ENCODE measurements at places on chromosomes 7 and 10.

GRCh38 chr7:53326634-53327033 is 291.2 kb downstream of the POM121L12 start:
- DNase-seq, result no peak

DNA sequence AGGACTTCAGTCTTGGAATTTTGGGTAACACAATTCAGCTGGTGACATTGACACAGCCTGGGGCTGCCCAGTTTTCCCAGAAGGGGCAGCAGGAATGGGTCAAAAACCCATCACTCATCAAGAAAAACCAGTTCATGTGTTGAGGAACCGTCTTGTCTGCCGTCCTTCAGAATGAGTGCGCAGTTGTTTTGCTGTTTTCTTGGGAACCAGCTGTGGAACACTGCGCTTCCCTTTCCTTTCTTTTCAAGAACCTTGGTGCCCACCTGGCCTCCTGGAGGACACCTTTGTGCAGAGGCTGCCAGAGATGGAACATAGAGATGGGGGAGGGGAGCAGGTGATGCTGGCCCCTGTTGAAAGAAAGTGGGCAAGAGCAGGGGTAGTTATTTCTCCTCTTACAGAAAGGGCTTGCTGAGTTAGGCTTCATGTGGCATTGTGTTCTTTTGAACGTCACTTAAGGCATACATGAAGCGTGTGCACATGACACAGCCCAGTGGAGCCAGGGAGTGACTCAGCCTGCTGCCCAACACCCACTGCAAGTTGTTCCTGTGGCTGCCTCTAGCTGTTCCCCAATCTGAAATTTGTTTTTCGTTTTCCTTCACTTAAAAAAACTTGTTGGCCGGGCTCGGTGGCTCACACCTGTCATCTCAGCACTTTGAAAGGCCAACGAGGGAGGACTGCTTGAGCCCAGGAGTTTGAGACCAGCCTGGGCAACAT is 87.4 kb upstream of the TNS3 start:
- no peak for DNase-seq

- DNase-seq, result no peak
Measured at GRCh38 chr7:26620352-26620751, 244.0 kb downstream of the SKAP2 start.

DNA sequence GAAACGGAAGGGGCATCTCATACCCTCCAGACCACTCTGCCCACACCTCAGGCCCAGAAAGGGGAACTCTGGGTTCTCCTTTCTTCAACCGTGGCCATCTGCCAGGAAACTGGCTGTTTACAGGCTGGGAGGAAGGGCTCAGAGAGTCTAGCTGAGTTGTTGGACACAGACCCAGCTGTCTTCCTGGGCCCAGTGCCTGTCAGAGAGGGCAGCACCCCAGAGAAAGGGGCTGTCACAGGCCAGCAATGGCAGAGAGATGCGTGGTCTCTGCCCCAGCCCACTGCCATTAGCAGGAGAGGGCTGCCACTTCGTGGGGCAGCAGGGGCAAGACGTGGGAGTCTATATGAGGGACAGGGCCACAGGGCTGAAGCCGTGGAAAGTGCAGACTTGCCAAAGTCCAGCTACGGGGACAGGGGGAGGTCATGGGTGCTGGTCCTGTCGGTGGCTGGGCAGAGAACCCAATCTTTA is 11.0 kb downstream of the GRID1 start:
- peak; percentile 76 for DNase-seq

DNA sequence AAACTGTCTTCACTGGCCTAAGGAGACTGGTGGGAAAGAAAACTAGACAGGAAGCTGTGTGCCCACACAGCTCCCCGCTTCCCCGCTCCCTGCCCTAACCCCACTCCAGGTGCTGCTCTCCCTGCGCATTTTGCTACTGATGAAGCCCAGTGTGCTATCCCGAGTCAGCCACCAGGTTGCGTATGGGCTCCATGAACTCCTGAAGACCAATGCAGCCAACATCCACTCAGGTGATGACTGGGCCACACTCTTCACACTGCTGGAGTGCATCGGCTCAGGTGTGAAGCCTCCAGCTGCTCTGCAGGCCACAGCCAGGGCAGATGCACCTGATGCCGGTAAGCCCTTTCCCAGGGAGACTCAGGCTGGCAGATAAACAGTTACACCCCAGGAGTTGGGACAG is 20.3 kb upstream of the NFKB2 start:
- DNase-seq, result no peak

GRCh38 chr10:92593619-92594588 is 974 bp downstream of the KIF11 start:
- DNase-seq, result peak; percentile 67

GRCh38 chr7:24731313-24731712 is 26.0 kb downstream of the GSDME start:
- no peak for DNase-seq

GRCh38 chr7:74430961-74431466 is 22.7 kb upstream of the GTF2IRD1 start:
- DNase-seq, result peak; percentile 47

DNA sequence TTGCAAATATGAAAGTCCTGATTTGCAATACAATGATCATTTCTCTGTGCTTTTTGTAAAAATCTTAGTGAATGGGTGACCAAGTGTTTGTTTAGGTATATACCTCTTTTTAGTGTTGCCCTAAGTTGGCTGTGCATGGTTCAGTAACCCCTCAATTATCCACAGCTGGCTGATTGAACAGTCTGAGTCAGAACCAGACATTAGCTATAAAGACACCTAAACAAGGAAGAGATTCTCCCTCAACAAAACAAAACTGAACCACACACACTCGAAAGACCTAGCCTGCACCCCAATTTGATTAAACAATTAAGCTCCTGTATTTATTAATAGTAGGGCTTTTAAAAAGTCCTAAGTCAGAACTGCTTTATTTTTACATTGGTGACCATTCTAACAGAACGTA is 2.8 kb downstream of the RSBN1L start:
- no peak for DNase-seq

DNA sequence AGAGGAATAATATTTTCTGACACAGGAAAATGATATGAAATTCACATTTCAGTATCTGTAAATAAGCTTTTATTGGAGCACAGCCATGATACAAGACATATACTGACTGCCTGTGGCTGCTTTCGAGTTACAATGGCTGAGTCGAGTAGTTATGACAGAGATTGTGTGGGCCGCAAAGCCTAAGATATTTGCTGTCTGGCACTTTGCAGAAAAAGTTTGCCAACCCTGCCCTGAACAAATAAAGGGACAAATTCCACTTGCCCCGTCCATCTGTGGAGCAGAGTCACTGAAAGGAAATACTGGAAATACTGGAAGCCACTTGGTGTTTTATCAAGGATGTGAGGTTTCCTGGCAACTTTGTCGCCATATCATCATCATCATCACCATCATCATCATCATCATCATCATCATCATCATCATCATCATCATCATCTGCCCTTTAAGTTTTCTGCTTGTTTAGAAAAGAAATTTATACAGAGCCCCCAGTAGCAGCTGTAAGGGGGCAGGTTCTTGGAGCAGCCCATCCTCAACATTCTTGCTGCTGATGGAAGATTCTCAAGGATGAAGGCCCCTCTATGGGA is 85.8 kb downstream of the TCF7L2 start:
- DNase-seq, result peak; percentile 83

GRCh38 chr7:133957845-133958244 is 169.3 kb upstream of the LRGUK start:
- no peak for DNase-seq

- no peak for DNase-seq
Measured at GRCh38 chr7:27202018-27202861, 2.3 kb upstream of the HOXA13 start.

GRCh38 chr10:77180794-77181193 is 456.8 kb downstream of the KCNMA1 start:
- no peak for DNase-seq

GRCh38 chr7:104621321-104621720 is 292.9 kb downstream of the LHFPL3 start:
- no peak for DNase-seq

GRCh38 chr10:69107176-69107490 is 16.8 kb upstream of the VPS26A start:
- DNase-seq, result no peak

DNA sequence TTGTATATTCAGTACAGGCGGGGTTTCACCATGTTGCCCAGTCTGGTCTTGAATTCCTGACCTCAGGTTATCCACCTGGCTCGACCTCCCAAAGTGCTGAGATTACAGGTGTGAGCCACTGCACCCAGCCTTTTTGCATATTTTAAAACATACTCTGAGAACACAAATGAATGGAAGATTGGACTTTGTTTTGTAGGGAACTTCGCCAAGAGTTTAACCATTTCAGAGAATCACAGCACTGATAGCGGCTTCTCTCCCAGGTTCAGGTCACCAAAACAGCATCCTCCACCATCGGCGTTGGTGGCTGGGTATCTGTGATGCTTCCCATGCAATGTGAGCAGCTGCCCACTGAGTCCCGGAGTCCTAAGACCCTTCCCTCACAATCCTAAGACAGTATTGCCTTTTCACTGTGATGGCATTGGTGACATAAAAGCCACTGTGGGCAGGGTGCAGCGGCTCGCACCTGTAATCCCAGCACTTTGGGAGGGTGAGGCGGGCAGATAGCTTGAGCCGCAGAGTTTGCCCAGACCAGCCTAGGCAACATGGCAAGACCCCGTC is 42.3 kb upstream of the PSAP start:
- no peak for DNase-seq

- no peak for DNase-seq
Measured at GRCh38 chr10:121610798-121611323, 12.6 kb upstream of the FGFR2 start.

GRCh38 chr10:81898518-81898917 is 23.5 kb downstream of the NRG3 start:
- no peak for DNase-seq

DNA sequence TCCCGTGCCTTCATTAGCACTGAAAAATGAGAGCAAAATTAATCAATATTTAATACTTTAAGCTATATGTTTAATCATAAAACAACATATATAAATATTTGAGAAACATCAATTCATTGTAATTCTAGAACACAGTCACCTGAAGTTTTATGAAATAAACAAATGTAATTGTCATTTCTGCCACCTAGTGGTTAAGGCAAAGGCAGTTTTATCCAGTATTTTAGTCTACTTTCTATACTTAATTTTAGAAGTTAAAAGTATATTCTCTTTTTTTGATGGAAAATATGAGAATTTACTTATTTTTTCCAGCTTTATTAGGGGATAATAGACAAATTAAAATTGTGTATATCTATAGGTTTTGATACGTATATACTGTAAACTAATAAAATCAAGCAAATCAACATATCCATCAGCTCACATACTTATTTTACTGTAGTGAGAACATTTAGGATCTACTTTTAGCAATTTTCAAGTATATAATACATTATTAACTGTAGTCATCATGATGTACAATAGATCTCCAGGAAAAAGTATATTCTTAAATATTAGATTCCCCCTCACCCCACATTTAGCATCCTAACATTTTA is 16.9 kb downstream of the PCGF6 start:
- DNase-seq, result peak; percentile 29

- DNase-seq, result no peak
Measured at GRCh38 chr10:19518109-19518508, 298.1 kb upstream of the PLXDC2 start.

DNA sequence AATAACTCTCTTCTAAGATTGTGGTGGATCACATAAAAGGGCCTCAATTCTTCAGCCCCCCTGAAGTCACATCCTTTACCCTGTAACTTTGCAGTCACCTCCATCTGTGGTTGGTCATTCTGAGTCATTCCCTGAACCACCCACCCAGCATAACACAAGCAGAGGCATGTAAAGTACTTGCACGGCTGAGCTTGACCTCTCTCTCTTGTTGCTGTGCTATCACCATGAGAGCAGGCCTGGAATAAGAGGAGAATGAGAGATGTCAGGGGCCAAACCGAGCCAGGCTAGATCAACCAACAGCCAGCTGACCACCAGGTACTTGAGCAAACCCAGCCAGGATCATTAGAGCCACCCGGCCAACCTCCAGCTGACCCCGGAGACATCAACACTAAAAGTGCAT is 13.5 kb upstream of the STK17A start:
- DNase-seq, result no peak

- no peak for DNase-seq
Measured at GRCh38 chr7:105816266-105816843, 60.0 kb downstream of the ATXN7L1 start.

DNA sequence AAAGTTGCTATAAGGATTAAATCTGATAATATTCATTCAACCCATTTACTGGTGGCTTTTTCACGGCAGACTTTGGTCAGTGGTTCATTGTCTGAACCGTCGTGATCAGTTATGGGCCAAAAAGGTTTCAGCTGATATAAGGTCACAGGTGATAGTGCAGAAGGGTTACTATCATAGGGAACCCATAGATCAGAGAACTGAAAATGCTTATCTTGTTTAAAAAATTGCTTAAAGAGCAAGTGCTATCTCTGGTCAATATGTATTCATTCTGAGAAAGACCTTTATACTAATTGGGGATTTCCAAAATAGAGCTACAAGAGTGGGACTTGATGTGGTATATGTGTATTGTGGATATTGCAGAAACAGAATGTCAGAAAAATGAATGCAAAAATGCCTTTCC is 147.8 kb upstream of the SEMA3E start:
- DNase-seq, result no peak

DNA sequence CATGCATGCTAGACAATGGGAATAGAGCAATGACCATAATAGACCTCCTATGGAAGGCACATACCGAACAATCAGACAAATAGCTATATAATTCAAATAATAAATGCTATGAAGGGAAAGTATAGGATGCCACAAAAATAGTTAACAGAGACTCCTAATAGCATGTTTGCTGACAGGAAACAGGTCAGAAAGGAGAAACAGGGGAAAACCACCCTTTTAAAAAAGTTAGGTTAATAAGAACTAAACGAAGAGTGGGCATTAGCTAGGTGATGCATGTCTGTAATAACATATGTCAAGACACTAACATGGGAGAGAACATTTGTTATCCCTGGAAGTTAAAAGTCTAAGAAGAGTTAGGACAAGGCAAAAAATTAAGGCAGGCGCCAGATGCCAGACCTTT is 58.9 kb downstream of the ABI1 start:
- DNase-seq, result no peak

Data from lung (tissue), 17 donors.